Activated CD4-positive, alpha-beta T cell treated with anti-CD3 and anti-CD28 coated beads, Interleukin-2, Interleukin-6, amounts not matched to agents 100 ng/mL and 50 ng/mL, durations not matched to agents 16 hours and 8 hours (primary cell): ENCODE measurements at places on chromosomes 13 and 19.

GRCh38 chr13:29125934-29126424, 305.8 kb downstream of the MTUS2 start:
- DNase-seq = peak; percentile 41

DNA sequence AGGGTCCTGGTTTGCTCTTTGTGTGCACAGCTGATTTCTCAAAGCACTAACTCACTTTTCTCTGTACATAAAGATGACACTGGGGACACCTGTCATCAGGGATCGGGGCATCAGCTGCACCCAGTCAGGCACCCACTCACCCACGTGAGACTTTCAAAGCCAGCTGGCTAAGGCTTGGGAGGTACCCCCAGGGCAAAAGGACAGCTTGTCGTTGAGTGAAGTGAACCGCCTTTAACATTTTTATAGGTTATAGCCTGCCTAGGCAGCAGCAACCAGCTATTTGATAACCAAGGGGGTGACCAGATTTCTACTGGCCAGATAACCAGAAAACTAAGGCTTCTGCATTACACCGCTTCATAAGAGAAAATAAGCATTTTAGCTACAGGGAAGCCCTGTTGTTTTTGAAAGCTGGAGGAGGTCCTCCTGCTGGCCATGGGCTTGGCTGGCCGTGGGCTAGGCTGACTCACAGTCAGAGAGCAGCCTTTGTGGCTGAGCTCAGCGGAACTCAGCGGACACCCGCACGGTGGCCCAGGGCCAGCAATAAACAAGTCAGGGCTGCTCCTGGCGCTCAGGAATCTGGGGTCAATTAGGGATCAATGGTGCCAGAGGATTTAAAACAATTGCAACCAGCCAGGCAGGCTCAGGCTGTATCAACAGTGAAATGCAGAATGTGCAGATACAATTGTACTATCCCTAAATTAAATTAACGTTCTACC, 57.1 kb downstream of the ALOX5AP start:
- no peak for DNase-seq

DNA sequence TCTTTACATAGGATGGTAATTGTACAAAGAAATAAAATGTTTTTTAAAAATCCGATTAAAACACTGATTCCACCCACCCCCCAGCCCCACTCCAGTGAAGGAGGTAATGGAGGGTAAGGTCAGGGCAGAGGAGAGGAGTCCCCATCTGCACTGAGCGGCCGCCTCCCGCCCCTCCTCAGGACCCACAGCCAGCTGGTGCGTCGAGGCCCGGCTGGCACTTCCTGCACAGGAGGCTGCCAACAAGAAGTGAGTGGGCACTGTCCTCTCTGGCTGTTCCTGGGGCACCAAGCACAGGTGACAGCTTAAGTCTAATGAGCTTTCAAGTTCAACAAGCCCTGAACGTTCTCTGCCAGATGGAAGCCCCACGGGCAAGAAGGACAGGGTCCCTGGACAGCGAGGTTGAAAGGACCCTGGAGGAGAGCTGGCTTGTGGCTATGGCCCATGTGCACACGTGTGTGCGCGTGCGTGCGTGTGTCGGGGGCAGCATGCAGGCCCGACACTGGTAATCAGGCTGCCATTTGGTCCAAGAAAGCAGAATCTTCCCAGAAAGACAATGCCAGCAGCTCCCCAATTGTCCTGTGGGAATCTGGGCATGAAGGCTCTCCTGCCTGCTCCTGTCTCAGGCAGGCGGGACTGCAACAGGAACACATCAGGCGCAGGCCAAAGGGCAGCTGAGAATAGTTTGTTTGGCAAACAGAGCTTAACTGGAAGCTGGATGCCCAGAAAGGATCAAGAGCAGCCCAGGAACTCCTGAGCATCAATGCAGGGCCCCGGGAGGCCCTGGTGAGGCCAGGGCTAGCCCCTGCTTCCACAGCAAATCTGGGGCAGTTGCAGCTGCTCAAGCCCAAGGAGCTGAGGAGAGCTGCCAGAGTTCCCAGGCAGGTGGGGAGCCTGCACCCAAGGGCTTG, 15.1 kb upstream of the EPHX3 start:
- no peak for DNase-seq

DNA sequence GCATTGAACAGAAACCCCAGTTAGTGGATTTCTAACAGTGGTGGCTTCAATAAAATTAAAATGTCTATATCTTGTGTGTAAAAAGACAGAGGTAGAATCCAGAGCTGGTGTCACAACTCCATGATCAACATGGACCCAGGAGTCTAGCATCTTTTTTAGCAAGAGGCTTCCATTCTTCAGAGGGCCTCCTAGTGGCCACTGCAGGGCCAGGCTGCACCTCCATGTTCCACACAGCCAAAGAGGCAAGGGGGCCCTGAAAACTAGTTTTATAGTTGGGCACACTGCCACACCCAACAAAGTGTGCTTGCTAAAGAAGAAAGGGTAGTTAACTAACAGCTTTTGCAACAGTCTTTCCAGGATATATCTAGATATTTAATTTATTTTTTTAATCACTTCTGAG, 12.9 kb downstream of the N4BP2L1 start:
- DNase-seq = peak; percentile 25

DNA sequence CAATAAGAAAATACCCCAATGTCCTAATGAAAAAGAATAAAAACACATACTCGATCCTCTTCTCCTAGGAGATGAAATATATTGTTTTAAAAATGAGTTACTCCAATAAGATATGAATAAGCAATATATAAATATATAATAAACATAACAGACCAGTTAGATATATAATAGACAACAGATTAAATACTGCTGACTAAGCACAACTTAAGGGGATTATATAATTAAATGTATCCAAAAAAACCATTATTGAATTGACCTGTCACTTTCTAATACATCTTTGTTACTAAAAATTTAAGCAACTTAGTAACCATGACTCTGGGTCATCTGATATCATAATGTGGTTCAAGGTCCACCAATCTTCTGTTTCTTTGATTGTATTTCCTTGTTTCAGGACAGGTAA, 14.0 kb upstream of the ZNF780B start:
- DNase-seq = no peak

- DNase-seq = no peak
Measured at GRCh38 chr19:41354343-41354953, 726 bp upstream of the TGFB1 start.

- no peak for DNase-seq
Measured at GRCh38 chr13:32600890-32601289, 14.6 kb downstream of the PDS5B start.

GRCh38 chr13:39941911-39942551, 286.6 kb downstream of the COG6 start:
- DNase-seq = no peak

DNA sequence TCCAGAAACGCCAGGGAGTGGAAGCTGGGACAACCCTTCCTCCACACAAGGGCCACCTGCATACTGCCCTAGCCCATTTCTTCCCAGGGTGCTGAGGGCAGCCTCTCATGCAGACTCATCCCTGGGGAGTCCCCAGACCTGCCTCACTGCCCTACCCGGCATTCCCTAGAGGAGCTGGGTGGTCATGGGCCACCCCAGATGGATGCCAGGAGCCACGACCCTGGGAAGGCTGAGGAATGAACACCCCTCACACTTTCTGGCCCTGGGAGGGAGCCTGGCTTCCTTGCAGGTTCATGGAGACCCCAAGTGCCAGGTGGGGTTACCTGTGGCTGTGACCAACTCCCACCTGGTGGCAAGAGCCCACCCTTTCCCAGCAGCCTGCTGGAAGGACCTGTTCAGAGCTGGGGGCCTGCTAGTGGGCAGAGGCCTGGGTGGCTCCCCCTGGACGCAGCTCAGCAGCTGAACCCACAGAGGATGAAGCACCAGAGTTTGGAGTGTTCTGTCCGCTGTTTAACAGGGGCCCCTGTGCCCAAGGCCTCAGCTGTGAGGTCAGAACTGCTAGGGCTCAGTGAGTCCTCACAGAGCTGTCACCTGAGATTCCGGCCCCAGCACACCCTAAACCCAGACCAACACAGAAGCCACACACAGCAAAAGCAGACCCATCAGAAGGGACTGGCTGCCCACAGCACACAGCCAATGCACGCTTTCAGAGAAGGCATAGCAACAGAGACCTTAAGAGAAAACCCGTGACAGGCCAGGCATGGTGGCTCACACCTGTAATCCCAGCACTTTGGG, 6.6 kb downstream of the ACP4 start:
- no peak for DNase-seq

DNA sequence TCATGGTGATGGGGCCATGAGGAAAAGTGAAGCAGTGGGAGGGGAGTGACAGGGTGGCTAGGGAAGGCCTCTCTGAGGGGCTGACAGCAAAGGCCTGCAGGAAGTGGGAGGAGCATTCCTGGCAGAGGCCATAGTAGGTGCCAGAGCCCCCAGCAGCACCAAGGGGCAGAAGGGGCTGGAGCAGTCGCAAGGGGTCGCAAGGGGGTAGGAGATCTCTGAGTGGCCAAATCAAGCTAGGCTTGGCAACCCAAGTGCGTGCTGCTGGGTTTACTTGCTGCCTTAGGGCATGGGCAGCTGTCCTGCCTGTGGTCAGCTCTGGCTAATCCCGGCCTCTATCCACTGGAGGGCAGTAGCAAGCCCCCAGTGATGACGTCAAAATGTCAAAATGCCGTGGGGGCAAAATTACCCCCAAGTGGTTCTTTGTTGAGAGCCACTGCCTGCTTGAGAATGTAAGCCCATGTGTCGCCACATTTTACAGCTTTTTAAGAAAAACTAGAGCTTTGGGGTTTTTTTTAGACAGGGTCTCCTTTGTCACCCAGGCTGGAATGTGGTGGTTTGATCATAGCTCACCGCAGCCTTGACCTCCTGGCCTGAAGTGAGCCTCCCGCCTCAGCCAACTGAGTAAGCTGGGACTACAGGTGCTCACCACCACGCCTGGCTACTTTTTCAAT, 11.8 kb downstream of the CCDC97 start:
- DNase-seq = no peak

DNA sequence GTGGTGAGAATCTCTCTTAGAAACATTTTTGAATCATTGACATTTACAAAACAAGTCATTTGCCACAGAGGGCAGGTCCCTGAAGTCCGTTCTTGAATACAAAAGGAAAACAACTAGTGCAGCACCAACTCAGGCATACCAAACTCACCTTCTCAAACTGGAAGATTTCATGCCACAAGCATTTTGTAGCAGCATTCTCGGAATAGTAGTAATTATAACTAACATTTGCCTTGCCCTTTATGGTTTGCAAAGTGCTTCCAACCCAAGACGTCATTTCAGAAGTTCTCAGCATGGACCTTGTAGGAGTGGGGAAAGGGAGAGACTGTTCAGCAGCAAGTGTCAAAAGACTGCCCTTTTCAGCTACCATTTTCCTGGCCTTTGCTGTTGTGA, 344.6 kb downstream of the RFC3 start:
- no peak for DNase-seq

DNA sequence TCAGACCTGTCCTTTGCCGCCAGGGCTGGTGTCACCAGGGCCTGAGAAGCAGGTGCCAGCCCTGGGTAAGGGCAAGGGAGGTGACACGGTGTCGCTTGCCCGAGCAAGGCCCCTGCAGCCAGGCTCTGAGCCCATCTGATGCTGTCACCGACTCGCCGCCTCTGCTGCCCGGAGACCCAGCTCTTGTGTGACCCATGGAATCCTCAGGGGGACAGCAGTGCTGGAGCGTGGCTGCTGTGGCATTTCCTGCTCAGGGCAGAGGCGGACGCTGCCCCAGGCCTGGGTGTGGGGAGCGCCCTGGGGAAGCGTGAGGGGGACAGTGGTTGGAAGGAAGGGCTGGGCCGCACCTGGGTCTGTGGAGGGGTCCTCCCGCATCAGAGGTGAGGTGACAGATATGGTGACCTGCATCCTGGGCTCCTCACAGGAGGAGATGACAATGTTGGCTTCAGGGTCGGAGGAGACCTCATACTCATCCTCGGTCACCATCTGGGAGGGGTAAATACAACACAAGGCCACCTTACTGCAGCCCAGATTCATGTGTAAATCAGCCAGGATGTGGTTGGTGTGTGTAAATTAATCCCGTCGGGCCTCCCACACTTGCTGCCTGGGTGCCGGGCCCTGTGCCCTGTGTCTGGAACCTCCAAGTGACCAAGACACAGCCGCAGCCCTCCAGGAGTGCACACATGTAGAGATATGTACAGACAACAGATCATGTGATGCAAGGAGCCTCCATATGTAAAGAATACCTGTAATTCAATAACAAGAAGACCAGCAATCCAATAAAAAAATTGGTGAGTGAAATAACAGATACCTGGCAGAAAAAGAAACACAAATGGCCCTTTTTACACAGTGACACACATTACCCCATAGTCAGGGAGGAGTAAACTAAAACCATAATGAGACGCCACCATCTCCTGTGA, 27.6 kb upstream of the MATK start:
- no peak for DNase-seq

GRCh38 chr13:66665991-66666390, 564.1 kb downstream of the PCDH9 start:
- DNase-seq = no peak

DNA sequence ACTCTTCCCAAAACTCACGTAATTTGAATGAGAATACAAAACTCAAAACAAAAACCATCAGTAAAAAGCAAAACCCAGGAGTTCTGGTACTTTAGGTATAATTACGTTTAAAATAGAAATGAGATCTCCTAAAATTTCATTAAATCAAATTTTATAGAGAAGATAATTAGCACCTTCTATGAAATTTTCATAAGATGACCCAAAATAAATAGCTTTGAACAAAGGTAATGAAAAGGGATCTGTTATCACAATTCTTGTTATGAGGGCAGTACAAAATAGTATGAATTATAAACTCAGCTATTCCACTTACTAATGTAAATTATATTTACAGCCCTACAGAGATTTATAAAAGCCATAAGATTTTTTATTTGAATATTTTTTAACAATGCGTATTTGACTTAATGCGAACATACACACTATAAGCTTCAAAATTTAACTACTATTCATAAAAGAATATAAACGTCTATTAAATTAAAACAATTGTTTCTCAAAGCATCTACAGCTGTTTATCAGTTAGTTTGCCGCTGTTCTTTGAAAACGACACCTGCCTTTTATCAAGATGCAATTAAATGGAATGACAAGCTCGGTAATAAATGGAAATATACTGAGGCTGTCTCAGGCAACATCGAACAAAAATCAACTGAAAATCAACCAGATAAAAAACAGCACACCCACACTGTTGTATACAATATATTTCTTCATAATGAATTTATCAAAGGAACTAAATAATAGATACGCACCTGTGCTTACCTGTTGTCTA, 63.8 kb downstream of the KCNRG start:
- DNase-seq = no peak
